DND-41 (cell line): ENCODE measurements at places on chromosomes 13 and 19.

GRCh38 chr19:29054886-29055675, 157.9 kb downstream of the UQCRFS1 start:
- DNase-seq = no peak

GRCh38 chr19:54252845-54253244, 4.2 kb downstream of the LILRB5 start:
- DNase-seq = no peak

GRCh38 chr19:17863520-17864182, 3.9 kb downstream of the RPL18A start:
- no peak for DNase-seq

DNA sequence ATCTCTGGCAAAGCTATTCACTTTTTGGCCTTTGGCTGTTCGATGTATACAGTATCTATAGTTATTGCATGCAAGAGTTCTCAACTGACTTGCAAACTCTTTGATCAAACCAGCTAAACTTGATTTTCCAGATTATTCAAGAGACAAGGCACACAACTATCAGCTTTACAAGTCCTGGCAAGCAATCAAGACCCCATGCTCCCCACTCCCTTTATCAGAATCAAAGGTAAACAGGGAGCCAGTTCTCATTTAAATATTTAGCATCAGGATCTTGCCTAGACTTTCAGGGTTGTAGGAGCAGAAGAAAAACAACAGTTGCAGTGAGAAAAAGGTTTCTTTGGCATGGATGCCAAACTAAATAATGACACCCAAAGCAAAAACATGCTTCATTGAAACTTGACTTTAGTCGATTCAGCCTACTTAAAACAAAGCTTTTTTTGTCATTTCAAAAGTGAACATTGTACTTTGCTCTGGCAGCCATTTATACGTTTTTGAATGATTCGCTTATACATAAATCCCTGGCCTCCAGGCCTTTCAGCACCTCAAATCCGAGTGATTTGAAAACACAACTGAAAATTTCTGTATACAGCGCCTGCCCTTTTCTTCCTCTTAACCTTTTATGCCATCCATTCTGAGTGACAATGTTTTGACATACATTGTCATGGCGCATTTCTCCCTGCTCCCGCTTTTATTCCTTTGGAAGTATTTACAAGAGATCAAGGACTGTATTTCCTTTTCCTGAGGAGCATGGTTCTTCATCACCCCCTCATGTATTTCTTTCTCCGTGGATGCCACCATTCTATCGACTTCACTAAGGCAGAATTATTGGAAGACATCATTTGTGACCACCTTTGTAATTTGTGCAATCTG, 340.8 kb downstream of the KLF5 start:
- DNase-seq = no peak

GRCh38 chr19:42558450-42559150, 30.3 kb upstream of the CEACAM1 start:
- no peak for DNase-seq

GRCh38 chr19:56973713-56974555, 133.4 kb upstream of the PEG3 start:
- no peak for DNase-seq

GRCh38 chr19:56111601-56112312, 9.3 kb downstream of the ZNF787 start:
- DNase-seq = no peak

GRCh38 chr13:27398360-27398759, 26.1 kb upstream of the GTF3A start:
- no peak for DNase-seq

- no peak for DNase-seq
These were observed 2.2 kb upstream of the CLEC17A start for GRCh38 chr19:14580623-14581237.

DNA sequence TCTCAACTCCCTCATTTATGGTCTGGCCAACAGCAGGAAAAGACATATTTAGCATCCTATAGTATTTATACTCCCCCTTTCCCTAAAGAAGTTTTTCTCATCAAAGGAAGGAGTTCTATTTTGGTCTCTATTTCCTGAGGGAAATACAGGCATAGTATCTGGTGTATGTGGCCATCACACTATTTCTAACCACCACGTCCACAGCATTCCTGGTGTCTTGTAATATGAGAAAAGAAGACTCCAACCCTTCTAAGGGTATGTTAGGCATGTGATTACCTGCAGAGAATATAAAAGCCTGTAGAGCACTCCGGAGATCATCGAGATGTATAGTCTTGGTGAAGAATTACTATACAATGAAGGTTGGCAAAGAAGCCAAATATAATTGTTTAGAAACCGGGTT, 137.4 kb downstream of the VWA8 start:
- DNase-seq = no peak

DNA sequence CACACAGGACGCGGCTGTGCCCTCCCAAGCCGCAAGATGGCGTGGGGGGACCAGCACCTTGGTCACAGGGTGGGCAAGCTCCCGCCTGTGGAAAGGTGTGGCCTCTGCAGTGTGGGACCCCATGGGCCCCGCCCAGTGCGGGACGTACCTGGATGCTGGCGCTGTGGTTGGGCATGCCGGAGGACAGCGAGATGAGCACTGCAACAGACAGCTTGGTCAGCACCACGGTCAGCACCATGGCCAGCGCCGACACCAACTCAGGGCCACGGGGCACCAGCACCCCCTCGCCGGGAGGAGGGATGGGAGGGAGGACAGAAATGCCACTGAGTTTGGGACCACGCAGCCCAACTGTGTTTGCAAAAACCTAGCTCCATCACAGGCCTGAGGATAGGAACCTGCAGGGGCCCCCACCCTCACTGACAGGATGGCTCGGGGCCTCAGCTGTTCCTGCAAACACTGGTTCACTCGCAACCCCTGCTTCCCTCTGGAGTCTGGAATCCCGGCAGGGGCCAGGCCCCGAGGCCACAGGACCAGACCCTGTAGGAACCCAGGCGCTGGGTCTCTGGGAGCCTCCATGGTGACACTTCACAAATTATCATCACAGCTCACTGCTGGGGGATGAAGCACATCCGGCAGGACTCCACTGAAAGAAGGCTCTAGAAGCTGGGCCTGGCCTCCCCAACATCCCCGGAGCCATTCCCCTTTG, 27.1 kb downstream of the IZUMO4 start:
- peak; percentile 57 for DNase-seq

DNA sequence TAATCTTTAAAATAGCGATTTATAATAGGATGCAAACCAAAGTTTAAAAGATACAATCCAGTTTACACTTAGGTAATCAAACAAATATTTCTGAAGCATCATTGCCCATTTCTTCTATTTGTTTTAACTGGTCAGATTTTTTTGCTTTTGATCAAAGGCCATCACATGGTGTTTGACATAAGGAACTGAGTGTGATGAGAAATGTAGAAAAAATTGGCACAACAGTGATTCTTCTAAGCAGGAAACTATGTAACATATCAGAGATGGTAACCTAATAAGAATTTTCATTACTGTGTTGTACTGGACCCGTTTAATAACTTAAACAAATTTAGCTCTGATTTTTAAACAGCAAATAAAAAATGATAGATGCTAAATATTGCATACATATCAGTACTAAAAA, 644.7 kb upstream of the KLF12 start:
- no peak for DNase-seq

DNA sequence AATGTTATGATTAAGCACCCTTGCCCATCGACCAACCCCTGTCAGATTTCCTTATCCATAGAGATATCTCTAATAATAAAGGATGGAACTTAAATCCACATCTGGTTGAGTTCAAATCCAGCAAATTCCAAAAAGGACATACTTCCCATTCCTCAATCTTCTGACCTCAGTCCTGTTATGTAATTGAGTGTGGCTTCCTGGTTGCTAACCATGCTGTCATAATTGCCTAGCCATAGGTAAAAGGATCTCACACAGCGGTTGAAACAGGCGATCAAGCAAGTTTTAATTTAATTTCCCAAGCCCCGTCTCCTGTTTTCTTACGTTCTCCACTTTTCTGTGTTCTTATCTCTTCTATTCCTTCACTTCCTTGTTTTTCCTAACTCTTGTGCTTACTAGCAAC, 550.3 kb downstream of the GPC6 start:
- no peak for DNase-seq

- DNase-seq = no peak
These were observed 211.6 kb downstream of the DNAJC15 start for GRCh38 chr13:43235028-43235427.

- no peak for DNase-seq
These were observed 14.5 kb downstream of the ACTN4 start for GRCh38 chr19:38661996-38662395.

DNA sequence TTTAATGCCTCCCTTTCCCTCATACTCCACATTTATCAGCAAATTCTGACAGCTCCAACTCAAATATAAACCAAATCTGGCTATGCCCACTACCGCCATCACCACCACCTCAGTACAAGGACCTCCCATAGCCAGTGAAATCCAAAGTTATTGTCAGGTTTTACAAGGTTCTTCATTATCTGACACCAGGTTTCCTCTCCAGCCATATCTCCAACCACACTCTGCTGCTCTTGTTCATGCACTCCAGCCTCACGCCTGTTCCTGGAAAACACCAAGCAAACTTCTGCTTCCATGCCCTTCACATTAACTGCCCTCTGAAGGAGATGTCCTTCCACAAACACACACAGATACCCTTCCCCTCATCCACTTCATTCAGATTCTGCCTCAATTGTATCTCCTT, 102.2 kb upstream of the MIR17HG start:
- no peak for DNase-seq

GRCh38 chr19:51740356-51740755, 11.3 kb downstream of the FPR1 start:
- DNase-seq = no peak

DNA sequence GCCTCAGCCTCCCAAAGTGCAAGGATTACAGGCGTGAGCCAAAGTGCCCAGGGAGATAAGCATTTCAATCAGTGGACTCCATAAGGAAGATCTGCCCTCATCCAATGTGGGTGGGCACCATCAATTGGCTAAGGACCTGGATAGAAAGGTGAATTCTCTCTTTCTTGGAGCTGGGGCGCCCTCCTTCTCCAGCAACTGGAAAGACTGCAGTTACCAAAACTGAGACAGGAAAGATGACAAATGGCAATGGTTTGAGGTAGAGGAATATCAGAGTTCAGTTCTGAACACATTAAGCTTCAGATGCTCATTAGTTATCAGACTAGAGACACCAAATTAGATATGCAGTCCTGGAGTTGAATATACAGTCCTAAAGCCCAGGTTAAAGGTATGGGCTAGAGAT, 10.5 kb upstream of the ELF1 start:
- DNase-seq = no peak

DNA sequence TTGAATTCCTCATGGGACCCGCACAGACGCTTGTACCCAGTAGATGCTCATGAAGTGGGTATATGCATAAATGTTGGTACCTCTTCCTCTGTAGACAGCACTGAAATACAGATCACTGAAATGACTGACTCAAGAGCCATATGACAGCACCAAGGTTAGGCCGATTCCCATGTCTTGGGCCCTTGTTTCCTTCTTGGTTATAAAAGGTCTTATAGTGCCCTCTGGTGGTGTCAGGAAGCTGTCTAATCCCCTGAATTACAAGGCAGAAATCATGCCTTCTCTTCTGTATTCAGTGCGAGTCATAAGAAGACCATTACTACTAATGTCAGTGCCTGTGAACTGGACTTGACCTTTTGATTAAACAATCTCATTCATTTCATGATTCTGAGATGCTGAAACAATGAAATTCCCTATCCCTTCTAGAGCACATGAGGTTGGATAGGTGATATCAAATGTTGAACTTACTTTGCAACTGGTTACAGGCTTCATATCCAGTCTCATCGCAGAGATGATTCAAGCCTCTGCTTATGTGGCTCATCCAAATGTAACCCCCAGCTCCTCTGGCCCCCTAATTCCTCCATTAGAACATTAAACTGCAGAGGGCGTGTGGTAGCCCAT, 59.7 kb downstream of the SPATA13 start:
- DNase-seq = peak; percentile 57

DNA sequence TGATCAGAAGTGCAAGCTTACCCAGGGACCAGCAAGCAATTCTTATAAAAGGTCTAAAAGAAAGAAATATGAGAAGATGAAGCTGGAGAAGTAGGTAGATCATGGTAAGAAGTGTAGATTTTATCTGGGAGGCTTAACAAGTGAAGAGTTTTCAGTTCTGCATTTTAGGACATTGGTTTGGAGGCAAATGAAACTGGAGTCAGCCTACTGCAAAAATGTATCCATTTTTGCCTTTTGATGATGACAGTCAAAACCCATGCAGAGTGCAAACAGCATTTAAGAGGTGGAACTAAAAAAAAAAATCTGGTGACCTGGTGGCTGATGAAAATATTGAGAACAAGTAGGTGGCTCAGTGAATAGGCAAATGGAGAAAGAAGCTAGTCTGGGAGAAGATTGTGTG, 216.9 kb downstream of the DNAJC15 start:
- DNase-seq = no peak

GRCh38 chr13:47831265-47831664, 169.8 kb downstream of the SUCLA2 start:
- DNase-seq = no peak

DNA sequence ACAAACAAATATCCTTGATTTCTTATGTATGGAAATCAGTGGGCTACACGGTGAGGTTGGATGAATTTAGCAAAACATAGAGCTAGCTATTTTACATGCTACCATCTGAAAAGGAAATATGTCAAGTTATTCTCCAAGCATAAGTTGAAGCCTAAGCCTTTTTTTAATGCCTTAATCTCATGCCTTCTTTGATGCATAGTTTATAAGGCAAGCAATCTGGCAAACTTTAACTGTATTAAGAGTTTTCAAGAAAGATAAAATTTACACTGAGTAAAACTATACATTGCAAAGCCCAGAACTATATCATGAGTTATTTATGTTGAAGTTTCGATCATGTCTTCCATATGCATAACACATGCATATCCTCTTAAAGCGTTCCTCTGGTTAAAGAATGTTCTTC, 85.0 kb upstream of the ATXN8OS start:
- no peak for DNase-seq

GRCh38 chr13:51154029-51154555, 43.0 kb upstream of the C13orf42 start:
- no peak for DNase-seq

DNA sequence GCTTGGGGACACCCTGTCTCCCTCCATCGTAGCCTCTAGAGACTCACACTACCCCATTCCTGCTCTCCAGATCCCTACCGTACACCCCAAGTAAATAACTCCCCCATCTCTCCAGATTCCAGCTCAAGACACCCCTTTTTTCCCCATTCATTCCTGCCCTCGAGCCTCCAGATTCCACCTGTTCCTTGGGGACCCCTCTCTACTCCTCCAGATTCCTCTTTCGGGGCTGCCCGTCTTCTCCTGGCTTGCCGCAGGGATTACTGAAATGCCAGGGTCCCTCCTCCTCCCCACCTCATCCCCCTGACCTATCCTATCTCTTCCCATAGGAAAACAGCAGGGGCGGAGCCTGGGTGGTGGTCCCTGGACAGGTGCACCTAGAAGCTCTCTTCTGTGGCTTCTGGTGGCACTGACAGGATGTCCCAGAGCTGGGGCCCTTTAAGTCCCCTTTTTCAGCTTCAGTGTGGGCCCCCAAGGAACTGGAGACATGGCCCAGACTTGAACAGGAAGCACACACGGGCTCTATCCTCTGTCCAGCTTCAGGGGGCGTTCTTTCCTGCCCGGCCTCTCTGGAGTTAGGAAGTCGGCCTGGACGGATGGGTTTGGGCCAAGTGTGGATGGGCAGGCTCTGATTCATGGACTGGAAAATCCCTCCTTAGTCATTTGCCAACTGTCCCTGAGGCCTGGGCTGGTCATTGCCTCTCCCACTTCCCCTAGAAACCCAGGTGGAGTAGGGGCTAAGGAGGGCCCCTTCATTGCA, 1.2 kb downstream of the ZSWIM4 start:
- no peak for DNase-seq
